ENCODE measurements at places on chromosomes 1 and 21.
A peak's percentile ranks its signal among the peaks of the same experiment; 100 is the strongest.

DNA sequence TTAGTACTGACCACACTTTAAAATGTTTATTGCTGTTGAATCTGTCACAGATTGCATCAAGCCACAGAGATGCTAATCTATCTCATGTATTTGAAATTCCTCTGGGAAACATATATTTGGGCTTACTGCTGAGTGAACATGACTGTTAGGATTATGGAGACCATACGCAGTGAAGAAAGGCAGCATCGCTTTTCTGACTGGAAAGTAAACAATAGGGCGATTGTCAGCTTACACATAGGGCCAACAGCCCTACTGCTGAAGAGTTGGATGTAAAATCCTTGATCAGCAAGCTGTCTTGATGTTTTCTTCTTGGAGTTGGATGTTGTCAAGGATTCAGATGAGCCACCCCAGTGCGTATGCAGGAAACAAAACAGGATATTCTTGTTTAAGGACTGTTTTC lies 368.7 kb upstream of the ADGRL2 start:
- no peak for DNase-seq

- DNase-seq: no peak
Measured at GRCh38 chr1:156055281-156056048, 883 bp downstream of the LAMTOR2 start.

DNA sequence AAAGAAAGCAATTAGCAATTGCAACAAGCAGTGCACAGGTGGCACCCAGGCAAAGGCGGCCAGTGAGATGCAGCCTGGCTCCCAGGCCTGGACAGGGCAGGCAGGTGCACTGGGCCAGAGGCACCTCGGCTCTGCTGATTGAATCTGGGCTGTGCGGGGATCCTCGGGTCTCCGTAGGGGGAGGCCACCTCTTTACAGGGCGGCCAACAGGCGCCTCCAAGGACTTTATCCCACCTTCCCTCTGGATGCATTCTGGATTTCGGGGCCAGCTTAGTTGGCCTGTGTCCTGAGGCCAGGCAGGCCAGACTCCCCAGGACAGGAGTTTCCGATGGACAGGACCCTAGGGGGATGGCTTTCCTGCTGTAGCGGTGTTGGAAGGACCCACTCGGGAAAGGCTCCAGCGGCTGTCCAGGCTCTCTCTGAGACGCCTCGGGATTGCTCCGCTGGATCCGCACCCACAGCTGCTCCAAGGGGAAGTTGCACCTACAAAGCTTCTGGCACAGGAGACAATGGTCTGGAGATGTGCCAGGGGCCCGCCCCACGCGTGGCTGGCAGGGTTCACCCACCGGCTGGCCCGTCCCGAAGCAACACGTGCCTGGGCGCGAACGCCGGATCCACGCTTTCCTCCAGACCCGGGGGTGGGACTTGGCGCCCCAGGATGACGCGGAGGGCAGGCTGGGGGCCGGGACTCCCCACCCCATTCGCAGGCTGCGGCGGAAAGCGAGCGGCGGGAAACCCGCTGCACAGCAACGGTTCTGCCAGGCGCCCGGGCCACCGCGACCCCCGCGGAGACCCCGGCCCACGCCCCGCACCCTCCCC lies 810 bp downstream of the SLC19A1 start:
- DNase-seq: peak; percentile 51

- DNase-seq: no peak
Measured at GRCh38 chr1:228147768-228148167, 2.0 kb upstream of the GJC2 start.

DNA sequence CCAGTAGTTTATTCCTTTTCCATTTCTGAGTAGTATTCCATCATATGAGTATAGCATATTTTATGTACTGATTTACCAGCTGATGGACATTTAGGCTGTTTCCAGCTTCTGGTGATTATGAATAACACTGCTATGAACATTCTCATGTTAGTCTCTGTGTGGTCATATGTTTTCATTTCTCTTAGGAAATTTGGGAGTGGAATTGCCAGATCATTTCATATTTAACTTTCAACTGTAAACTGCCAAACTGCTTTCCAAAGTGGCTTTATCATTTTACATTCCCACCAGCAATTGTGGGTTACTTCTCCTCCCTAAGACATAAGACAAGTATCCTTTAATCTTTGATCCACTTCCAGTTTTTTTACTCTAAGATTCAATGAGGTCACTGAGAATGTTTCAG lies 85.7 kb upstream of the RALGPS2 start:
- DNase-seq: no peak

DNA sequence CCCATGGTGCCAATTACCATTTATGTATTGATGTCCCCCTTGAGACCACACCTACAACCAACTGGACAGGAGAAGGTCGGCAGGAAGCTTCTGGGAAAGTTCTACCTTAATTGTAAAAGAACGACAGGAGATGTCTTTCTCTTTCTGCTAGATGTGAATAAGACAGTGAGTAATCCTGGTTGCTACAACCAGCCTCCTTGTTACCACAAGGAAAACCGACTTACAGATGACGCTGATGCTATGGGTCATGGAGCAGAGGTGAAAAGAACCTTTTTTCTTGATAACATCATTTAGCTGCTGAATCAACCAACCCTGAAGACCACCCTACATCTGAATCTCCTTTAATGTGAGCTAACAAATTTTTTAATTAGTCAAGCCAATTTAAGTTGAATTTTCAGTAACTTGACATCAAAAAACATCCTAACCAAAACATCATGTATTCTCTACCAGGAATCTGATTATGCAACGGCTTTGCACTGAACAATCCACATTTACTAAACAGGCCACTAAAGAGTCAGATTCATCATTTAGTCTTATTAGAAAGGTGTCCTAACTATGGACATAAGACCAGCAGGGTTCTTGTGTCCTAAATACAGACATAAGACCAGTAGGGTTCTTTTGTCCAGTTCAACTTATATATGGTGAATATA lies 23.0 kb downstream of the RGS2 start:
- no peak for DNase-seq

- no peak for DNase-seq
Measured at GRCh38 chr1:229507502-229507901, 639 bp downstream of the NUP133 start.

DNA sequence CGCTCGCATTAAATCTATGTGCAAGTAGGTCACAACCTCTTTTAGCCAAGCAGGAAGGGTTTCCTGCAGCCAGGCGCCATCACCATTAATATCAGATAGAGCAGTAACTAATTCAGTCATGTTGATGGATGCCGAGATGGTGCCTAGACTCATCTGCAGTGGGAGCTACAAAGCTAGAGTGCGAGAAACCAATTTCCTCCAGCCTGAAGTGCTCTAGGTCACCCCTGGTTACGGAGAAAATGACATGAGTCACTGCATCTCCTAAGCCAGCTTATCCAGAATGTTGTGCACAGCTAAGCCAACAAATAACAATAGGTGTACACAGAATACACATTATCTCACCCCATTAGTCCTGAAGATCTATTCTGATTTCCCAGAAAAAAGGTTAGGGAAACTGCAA lies 36.0 kb downstream of the OVAAL start:
- no peak for DNase-seq

GRCh38 chr1:177311111-177311510 lies 140.4 kb downstream of the BRINP2 start:
- no peak for DNase-seq

DNA sequence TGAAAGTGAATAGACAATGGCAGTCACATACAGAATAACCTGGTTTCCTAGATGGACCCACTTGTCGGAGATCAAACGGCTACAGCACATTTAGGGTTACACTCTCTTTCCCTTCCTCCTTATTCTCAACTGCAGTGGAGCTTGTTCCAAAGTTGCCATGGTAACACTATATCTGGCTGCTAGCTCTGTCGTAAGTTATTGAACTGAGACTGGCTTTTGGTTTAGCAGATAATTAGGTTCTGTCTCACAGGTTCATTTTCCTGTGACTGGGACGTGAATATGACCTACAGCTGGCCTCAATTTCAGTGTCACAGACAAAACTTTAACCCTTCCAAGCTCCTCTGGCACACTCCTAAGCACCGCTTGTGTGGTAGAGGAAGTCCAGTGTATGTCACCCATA lies 875.8 kb downstream of the USP25 start:
- no peak for DNase-seq

All from activated CD8-positive, alpha-beta memory T cell treated with anti-CD3 and anti-CD28 coated beads for 1 hour (primary cell).